RWPE1 (cell line): ENCODE measurements at places on chromosomes 3 and 15.

GRCh38 chr3:41688595-41689380 is 273.1 kb downstream of the ULK4 start:
- no peak for DNase-seq

DNA sequence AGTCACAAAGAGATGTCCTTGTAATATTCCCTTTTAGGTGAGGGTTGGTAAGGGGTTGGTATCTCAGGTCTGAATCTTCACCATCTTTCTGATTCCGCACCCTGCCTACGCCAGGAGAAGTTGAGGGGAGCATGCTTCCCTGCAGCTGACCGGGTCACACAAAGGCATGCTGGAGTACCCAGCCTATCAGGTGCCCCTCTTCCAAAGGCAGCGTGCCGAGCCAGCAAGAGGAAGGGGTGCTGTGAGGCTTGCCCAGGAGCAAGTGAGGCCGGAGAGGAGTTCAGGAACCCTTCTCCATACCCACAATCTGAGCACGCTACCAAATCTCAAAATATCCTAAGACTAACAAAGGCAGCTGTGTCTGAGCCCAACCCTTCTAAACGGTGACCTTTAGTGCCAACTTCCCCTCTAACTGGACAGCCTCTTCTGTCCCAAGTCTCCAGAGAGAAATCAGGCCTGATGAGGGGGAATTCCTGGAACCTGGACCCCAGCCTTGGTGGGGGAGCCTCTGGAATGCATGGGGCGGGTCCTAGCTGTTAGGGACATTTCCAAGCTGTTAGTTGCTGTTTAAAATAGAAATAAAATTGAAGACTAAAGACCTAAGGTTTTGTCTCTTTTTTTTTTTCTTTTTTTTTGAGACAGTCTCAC is 19.8 kb downstream of the TYRO3 start:
- no peak for DNase-seq

DNA sequence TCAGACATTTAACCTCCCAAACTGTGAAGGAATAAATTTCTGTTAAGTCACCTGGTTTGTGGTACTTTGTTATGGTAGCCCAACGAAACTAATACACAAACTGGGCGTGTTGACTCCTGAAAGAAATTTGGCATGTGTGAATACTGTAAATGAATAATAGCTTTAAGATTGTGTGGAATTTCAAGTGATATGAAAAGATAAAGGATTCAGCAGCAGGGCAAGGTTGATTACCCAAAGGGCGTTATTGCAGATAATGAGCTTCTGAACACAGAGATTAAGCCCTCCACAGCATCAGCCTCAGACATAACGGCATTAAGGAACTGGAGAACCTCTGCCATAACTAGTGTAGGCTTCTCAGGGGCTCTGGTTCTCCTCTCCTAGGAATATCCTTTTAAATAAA is 451.5 kb upstream of the NECTIN3 start:
- no peak for DNase-seq

DNA sequence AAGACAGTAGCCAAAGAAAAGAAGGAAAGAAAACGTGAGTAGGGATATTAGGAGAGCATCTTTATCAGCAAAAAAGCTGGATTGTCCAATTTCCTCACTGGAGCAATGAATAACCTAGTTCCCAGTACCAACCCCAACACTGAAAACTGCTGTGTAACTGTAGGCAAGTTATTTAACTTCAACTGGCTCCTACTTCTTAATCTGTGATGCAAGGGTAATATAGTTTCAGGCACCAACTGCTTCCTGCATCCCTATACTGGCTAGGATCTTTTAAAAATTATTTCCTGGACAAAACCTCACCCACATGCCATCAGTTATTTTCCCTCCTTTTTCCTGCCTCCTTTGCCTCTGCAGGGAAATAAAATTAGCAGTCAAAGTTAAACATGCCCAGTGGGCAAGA is 59.6 kb downstream of the ZBTB20 start:
- no peak for DNase-seq

DNA sequence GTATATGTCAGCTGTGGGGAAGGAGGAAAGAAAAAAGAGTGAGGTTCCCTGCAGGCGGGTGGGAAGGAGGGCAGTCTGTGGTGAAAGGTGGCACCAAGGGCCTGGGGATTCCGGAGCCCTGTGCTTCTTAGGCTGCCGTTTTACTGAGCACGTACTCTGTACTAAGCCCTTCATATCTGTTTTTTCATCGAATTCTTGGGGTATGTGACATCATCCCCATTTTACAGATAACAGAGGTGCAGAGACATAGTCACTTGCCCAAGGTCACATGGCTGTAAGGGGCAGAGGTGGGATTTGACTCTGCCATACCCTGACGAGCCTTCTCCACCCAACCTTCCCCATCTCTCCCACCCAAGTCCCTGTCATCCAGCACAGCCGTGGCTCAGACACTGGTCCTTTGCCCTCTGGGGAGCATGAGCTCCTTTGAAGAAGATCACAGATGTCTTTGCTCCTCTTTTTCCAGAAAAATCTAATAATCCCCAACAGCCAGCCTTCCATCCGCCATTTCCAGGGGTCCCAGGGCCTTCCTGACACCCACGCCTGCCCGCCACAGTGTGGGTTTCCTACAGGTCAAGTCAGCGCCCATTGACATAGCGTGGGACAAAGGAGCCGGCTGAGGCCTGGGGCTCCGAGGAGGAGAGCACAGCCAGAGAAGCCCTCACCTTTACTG is 24.2 kb downstream of the CYP11A1 start:
- no peak for DNase-seq

DNA sequence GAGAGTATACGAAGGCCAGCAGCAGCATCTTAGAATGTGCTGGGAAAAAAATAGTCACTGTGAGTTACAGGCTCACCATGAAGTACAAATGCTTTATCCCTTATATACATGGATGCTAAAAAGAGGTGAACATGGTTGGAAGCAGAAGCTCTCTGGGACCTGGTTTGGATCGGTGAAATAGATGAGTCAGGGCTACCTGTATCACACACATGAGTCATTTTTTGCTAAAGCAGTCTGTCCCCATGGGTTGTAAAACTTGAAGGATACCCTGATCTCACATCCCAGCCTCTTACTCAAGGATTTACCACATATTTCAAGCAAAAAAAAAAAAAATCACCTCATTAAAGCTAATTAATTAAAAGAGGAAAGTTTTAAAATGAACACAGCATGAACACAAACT is 6.9 kb upstream of the SERPINI2 start:
- DNase-seq = peak; percentile 7

- no peak for DNase-seq
Observed at GRCh38 chr3:124965413-124965812, 30.9 kb upstream of the MUC13 start.

GRCh38 chr15:80249973-80250372 is 2.0 kb downstream of the CTXND1 start:
- DNase-seq = no peak

DNA sequence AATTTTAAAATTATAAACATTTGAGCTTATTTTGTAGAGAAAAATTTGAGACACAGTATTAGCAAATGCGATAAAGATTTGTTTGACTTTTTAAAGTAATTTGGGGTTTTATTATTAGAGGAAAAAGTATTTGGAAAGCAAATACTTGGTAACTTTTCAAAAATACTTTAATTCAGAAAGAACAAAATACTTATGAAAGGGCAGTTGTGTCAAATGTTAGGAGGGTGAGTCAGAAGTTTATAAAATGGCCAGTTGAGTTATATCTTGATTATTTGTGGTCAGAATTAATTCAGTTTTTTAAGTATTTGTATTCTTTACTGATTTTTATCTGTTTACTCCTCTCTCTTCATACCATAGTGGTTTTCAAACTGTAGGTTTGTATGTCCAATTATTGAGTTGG is 12.1 kb downstream of the LACTB start:
- no peak for DNase-seq

DNA sequence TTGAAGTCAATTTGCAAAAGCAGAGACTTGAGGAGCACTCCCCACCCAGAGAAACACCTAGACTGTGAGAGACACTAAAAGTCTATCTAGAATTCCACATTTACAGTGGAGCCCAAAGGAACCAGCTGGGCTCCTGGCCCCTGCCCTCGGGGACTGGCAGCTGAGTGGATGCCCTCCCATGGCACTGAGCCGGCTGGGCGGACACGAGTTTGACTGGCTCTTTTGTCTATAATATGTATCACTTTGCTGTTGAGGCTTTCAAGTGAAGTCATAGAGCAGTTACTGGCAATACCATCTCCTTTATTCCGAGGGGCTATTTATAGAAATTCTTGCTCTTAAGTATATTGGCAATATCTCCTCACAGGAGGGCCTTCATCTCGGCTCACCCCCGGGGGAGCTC is 65.8 kb upstream of the TNFAIP8L3 start:
- no peak for DNase-seq

DNA sequence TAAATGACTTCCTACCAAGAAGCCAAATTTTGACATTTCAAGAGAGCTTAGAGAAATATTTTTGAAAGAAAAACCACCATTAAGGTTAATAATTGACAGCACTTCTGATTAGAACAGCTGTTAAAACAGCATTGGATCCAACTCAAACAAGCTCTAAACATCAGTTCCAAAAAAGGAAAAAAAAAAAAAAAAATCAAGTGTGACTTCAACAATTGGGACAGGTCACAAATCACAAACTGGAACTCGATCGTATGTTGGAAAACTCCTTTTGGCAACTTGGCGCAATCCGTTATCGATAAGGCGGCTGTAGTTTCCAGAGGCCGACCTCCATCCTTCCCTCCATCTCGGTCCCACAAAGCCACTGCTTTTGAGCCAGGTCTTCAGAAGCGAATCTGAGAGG is 17.8 kb downstream of the TLE3 start:
- no peak for DNase-seq

DNA sequence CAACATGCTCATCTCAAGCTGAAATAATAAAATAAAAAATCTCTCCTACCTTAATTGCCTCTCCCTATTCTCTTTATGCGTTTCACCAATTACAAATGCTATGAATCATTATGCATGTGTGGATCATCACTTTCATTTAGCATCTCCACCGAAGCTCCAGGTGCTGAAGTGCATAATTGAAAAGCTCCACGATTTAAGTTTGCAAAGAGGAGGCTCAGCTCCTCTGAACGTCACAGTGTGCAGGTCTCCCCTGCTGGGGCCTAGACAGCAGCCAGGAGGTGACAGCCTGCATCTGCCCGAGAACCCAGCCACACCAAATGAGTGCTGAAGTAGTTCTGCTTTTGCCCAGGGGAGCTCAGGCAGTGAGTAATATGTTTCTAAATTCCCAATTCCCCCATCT is 60.5 kb upstream of the GLCE start:
- DNase-seq = no peak

GRCh38 chr3:16404349-16404895 is 109.1 kb downstream of the RFTN1 start:
- DNase-seq = no peak

DNA sequence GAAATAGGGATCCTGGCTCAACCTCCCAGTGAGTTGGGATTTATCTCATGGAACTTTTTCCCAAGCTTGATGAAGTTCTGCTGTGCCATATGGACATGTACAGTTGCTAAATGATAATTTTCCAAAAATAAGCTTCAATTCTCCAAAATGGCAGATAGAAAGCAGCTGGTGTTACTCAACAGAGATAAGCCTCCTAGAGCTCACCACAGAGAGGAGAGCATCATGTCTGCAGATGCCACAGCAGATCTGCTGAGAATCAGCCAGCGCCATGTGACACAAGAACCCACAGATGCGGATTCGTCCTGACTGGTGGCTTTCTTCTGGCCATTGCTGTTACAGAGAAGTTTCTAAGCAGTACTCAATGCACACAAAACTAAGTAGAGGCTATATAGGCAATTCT is 50.6 kb downstream of the AGTR1 start:
- DNase-seq = no peak

- DNase-seq = no peak
Observed at GRCh38 chr3:188656196-188656982, 502.4 kb downstream of the LPP start.

GRCh38 chr3:105014631-105015030 is 352.1 kb upstream of the ALCAM start:
- no peak for DNase-seq

DNA sequence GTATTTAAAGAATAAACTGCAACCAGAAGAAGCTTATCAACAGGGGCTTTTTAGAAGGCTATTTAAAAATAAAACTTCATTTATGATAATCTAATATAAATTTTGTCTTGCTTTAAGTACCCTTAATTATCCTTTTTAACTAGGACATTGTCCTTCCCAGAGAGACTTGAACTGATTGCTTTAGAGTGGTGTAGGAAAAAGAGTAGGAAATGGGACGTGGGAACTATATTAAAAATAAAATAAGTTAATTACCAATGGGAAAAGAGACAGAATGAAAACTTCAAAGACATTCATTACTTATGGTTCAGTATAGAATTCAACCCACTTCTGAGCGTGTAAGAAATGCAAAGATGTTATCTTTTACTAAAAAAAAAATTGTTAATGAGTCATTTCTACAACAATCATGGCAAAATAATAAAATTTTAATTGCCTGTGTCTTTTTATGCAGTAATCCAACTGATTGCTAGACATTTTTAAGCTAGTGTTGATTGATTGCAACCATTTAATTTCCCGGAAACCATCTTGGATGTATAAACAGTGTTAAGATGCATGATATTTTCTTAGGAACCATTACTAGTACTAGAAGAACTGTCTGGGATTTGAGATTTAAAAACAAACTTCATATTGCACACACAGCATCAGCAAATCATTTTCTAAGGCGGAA is 298.8 kb upstream of the UMPS start:
- no peak for DNase-seq

- DNase-seq = no peak
Observed at GRCh38 chr3:110940055-110940454, 131.6 kb upstream of the NECTIN3 start.

DNA sequence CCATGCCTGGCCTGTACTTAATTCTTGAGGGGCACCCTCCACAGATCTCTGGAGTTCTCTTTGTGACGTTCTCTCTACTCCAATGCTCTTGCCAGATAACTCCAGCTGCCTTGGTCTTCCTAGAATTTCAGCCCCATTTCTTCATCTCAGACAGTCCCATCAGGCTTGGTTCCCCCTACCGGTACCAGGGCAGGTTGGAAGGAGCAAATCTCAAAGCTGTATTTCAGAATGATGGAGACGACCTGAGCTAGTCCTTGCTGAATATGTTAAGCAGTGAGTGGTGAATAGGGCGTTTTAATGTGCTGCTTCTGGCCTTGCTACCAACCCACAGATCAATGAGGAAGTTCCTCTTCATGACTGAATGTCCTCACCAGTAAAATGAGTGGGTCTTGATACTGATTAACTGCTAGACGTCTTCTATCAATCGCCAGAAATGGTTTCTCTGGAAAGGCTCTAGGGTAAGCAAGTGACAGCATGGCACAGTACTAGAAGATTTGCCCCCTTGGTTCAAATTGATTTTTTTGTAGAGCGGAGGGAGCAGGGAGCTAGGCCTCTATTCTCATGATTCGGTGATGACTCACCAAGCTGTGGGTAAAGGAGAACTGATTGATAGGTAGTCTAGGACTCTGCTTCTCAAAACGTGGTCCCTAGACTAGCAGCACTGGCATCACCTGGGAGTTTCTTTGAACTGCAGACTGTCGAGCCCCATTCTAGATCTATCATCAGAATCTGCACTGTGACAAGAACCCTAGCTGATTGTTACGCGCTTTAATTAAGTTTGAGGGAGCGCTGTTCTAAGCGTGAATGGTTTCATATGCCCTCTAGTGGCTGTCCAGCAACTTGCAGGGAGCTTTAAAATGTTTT is 67.8 kb downstream of the UBP1 start:
- peak; percentile 62 for DNase-seq

- no peak for DNase-seq
Observed at GRCh38 chr15:32690941-32691688, 26.7 kb upstream of the GREM1 start.

- DNase-seq = peak; percentile 80
Observed at GRCh38 chr15:75107908-75108838, 84.8 kb downstream of the PPCDC start.
